ENCODE measurements at places on chromosomes 7 and 10. TPM values are rescaled to one million over a fixed set of nuclear protein-coding genes. Genes with fewer than 3 reads are reported as not detected.

PKD2L1 gene
- not detected for total RNA-seq

MUC12 gene
- 0.54 TPM for total RNA-seq

DNA sequence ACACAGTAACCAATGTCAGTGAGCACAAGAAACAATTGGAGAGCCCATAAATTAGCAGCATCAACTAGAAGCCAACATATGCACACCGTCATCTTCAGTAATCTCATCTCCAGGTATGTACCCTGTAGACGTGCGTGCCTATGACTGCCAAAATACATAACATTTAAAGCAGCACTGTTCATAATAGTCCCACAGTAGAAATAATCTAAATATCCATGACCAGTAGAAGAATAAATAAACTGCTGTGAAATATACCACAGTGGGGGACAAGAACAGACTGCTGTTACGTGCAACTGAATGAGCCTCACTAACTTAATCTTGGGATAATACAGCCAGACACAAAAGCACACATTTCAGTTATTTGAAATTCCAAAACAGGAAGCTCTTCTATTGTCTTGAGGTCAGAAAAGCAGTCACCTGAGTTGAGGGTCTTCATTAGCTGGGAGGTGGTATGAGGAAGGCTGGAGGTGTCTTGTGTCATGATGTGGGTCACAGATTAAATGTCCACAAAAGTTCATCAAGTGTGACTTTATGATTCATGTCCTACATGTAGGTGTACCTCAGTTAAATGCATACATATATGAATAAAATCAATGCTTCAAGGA is 454.2 kb upstream of the AKR1E2 start:
- DNase-seq, result no peak

TRIL gene
- not detected for total RNA-seq

- no peak for DNase-seq
Measured at GRCh38 chr10:660413-660969, 29.0 kb downstream of the DIP2C start.

GARIN1A gene
- 0.25 TPM for total RNA-seq

Measured in activated CD8-positive, alpha-beta T cell treated with anti-CD3 and anti-CD28 coated beads for 36 hours (primary cell).